ENCODE measurements at places on chromosomes 16 and 17.

GRCh38 chr17:9116311-9116835 lies 95.1 kb downstream of the NTN1 start:
- no peak for DNase-seq

DNA sequence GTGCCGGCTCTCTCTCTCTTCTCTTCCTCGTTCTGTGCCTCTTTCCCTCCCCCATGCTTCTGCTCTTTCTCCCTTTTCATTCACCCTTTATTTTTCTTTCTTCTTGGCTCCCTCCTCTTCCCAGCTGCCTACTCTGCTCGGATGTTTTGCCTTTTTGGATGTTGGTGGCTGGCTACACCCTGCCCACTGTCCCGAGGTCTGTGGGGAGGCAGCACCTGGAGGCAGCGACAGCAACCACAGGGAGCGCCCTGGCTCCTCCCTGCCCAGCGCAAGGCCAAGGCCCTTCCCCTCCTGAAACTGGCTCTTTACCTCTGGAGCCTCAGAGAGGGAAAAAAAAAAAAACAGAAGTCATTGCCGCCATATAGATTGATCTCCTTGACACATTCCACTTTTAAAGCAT lies 20.0 kb downstream of the CLUAP1 start:
- DNase-seq: no peak

GRCh38 chr16:68389750-68390371 lies 58.4 kb downstream of the SMPD3 start:
- DNase-seq: no peak

GRCh38 chr17:39104657-39105056 lies 46.8 kb downstream of the PLXDC1 start:
- DNase-seq: no peak

- no peak for DNase-seq
These were observed 135.2 kb downstream of the RPTOR start for GRCh38 chr17:80679816-80680215.

- no peak for DNase-seq
These were observed 8.6 kb downstream of the RPGRIP1L start for GRCh38 chr16:53695070-53695469.

- no peak for DNase-seq
These were observed 63.8 kb downstream of the GSG1L start for GRCh38 chr16:27999687-28000086.

- peak; percentile 31 for DNase-seq
These were observed 35.0 kb downstream of the ZCCHC14 start for GRCh38 chr16:87457709-87458423.

GRCh38 chr17:70106551-70106950 lies 31.5 kb downstream of the KCNJ16 start:
- DNase-seq: no peak

- no peak for DNase-seq
These were observed 15.1 kb upstream of the ATP6V0C start for GRCh38 chr16:2498531-2499253.

DNA sequence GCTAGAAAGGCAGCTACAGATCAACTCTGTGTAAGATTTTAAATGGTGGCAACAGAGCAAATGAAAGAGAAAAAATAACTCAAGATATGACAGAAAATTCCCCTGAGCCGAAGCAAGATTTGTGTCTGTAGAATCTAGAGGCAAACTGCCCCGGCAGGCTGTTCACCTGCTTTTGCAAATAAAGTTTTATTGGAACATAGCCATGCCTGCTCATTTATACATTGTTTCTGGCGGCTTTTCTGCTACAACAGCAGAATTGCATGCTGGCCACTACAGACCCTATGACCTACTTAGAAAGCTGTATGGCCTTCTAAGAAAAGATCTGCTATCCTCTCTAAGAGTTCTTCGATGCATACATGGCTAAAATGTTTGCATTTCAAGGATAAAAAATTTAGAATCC lies 119.5 kb downstream of the SALL1 start:
- DNase-seq: no peak

DNA sequence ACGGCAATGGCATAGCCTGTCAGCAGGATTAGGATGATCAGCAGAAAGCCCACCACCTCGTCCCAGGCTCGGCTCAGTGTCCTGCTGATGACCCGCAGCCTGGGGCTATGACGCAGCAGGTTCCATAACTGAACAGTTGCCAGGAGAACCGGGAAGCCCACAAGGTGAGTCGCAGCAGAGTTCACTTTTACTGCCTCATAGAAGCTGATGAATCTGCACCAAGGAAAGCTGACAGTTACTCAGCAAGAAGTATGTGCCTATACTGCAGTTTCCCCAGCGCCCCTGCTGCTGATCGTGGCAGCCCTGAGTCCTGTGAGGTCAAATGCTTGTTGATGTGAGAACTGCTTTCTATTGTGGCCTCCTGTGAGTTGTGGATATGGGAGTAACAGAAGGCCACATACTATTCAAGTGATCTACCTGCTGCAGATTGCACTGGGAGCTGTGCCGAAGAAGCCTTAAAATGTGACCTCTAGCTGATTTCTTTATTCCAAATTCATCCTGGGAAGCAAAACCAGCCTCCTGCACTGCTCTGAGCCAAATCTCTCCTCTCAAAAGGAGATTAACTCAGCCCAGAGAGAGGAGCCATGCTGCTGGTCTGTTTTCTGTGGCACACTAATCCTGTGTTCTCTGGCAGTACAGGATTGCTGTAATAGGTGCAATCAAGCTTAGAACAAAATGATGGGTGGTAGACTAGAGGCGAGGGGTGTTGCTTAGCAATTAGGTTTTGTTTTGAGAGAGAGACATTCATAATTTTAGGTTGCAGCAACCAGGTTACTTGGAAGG lies 38.8 kb downstream of the IST1 start:
- DNase-seq: no peak

DNA sequence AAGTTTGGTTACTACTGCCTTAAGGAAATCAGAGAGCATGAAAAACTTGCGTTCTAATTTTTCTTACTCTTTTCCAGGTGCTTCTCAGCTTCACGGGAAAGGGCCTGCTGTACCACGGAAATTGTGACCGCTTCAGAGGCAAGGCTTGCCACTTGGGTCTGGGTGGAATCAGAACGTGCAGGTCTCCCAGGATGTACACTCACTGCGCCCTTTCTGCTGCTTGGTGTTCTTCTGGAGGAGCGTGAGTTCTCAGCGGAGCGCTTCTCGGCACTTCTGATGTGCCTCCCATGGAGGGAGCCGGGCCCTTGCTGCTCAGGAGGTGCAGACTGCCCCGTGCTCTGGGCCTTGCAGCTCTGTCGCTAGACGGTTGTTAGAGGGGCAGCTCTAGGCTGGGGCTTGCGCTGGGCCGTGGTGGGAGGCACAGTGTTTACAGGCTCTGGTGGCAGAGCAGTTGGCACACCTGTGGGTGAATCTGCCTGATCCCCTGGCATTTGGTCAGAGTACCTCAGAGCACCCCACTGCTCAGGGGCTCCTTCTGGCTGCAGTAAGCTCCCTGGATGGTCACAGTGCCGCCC lies 32.8 kb downstream of the UBN1 start:
- DNase-seq: no peak

DNA sequence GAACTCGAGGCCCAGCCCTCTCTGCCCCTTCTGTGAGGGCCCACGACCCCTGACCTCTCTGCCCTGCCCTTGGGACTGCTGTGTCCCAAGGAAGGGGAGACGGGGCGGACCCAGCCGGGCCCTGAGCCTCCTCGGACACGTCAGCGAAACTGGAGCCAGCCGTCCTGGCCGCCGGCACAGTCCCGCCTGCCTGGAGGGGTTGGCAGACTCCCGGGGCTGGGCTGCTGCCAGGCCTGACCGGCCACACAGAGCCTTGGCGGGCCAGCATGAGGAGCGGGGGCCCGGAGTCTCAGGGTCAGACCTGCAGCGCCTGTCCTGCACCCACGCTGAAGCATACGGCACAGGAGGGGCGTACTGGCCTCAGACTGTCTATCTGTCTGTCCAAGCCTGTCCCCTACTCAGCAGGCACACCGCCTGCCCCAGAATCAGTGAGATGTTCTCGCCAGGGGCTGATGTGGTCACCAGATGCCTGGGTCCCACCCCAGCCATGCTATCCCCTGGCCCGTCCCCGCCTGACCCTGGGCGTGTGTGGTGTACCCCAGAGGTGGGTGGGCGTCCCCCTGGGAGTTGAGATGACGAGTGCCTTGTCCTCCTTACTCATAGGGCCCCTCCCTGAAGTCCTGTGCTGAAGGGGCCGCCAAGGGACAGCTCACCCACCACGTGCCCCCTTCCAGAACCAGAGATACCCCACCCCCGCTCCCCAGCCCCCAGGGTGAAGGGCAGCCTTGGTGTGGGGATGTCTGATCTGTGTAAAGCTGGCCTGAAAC lies 4.7 kb downstream of the VASN start:
- DNase-seq: no peak

GRCh38 chr16:84040823-84041820 lies 1.5 kb downstream of the SLC38A8 start:
- no peak for DNase-seq

- DNase-seq: no peak
These were observed 1.1 kb upstream of the AMDHD2 start for GRCh38 chr16:2518823-2519710.

GRCh38 chr17:77352441-77352840 lies 211.7 kb downstream of the SEC14L1 start:
- no peak for DNase-seq

DNA sequence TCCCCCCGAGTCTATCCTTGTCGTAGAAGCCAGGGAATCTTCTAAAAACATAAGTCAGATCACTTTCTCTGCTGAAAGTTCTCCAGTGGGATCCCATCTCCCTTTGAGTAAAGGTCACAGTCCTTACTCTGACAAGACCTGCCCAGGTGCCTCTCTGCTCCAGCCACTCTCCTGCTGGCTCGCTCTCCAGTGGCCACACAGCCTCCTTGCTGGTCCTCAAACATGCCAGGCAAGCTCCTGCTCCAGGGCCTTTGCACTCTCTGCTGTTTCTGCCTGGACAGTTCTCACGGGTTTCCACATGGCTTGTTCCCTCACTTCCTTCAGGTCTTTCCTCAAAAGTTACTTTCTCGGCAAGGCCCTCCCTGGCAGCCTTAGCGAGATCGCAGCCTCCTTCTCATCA lies 3.4 kb downstream of the B9D1 start:
- no peak for DNase-seq

- DNase-seq: no peak
These were observed 94.3 kb upstream of the CLEC3A start for GRCh38 chr16:77928096-77928495.

DNA sequence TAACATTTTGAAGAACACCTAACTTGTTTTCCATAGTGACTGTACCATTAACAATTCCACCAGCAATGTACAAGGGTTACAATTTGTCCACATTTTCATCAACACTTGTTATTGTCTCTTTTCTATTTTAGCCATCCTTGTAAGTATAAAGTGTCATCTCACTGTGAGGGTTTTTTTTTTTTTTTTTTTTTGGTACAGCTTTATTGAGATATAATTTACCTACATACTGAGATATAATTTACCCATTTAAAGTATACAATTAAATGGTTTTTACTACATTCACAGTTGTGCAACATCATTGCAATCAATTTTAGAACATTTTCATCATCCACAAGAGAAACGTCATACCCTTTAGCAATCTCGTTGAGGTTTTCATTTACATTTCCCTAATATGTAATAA lies 17.9 kb upstream of the TMIGD1 start:
- no peak for DNase-seq

GRCh38 chr17:36131421-36131820 lies 27.8 kb downstream of the CCL4 start:
- no peak for DNase-seq

- DNase-seq: no peak
These were observed 6.0 kb upstream of the GFAP start for GRCh38 chr17:44921122-44921882.

DNA sequence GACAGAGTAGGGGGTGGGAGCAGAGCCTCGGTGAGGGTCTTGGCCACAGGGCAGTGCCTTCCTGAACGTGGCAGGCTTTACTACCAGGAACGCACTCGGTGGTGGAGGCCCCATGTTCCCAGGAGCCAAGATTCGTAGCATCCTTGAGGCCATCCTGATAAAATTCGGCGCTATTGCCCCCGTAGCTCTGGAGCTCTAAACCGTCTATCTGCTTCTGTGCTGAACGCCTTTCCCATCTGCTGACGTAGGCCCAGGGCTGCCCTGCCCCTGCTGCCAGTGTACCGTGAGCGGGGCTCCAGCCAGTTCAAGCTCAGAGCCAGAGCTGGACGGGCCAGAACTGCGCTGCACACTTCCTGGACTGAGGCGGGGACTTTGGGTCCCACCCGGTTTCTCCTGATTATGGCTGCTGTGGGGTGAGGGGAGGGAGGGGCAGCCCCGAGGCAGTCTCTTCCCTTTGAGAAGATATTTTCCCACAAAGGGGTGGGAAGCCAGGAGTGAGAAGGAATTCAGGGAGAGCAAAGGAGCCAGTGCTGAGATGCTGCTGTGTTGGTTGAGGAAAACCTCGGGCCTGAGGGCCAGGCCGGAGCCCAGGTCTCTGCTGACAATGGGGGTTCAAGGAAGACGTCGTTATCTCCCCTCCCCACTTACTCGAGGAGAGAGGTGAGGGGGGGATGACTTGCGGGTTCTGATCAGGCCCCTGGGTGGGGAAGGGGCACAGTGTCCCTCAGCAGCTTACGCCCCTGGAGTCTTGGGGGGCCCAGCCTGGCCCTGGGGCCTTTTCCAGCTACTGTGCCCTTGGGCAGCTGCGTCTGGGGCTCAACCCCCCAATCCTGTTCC lies 29.4 kb downstream of the OR1D5 start:
- DNase-seq: no peak

DNA sequence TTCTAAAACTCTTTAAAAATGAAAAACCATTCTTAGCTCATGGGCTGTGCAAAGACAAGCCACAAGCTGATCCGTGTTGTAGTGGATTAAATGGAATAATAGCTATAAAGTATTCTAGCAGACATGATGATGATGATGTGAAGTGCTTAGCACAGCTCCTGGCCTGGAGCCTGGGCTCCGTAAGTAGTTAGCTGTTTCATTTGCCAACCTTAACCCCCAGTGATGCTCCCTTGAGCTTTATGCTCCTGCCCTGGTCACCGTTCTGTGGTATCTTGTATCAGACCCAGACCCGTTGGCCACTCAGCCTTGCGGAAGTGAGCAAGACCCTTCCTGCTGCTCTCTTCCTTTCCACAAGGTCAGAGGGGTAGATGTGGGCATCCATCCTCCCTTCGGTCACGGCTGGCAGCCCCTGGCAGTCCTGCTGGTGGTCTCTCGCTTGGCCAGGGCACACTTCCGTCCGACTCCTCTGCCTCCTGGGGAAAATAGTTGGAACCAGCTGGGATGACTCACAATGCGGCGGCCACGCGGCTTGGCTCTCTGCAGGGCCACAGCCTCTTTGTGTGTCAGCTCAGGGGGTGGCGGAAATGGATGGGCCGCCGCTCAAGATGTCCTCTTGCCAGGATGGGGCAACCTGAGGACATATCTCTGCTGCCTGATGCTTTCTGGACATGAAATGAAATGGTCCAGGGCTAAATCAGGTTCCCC lies 79.1 kb downstream of the GPR139 start:
- DNase-seq: no peak

GRCh38 chr17:33299115-33299514 lies 6.0 kb upstream of the ASIC2 start:
- DNase-seq: no peak

DNA sequence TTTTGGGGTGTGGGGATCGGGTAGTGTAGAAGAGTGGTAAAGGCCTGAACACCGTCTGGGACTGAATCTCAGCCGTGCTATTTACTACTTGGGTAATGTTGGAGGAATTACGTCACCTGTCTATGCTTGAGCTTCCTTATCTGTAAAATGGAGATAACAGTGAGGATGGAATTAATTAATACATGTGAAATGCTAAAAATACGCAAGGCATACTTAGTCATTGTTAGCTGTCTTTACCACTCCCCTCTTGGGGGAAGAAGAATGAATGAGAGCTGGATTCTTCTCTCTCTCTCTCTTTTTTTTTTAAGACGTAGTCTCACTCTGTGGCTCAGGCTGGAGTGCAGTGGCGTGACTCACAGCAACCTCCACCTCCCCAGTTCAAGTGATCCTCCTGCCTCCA lies 41.1 kb upstream of the TANGO6 start:
- DNase-seq: no peak

- DNase-seq: no peak
These were observed 43.4 kb upstream of the ACSF3 start for GRCh38 chr16:89050119-89050867.

Measured in stimulated activated CD4-positive, alpha-beta T cell treated with anti-CD3 and anti-CD28 coated beads, Interleukin-4, amount 100 ng/mL, for 4 hours (primary cell).